IPS DF 19.7 (cell line): ENCODE measurements at places on chromosomes 11 and 22.

GRCh38 chr11:103794262-103794661 is 242.2 kb upstream of the DDI1 start:
- DNase-seq, result no peak

DNA sequence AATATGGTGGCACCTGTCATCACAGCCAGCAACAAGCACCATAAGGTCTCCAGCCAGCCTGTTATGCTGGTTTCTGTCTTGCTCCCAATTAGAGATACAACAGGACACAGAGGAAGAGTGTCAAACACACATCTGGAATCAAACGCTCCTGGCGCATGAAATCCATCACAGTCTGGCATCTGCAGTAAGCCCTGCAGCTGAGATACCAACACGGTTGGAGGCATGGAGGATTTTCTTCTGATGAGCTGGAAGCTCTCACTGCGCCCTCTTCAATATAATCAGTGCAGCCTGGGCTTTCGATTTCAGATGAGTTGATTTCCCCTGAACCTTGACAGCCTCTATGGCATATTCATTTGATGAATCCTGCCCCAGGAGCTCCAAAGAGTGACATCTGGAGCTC is 27.8 kb upstream of the CARS1 start:
- no peak for DNase-seq

DNA sequence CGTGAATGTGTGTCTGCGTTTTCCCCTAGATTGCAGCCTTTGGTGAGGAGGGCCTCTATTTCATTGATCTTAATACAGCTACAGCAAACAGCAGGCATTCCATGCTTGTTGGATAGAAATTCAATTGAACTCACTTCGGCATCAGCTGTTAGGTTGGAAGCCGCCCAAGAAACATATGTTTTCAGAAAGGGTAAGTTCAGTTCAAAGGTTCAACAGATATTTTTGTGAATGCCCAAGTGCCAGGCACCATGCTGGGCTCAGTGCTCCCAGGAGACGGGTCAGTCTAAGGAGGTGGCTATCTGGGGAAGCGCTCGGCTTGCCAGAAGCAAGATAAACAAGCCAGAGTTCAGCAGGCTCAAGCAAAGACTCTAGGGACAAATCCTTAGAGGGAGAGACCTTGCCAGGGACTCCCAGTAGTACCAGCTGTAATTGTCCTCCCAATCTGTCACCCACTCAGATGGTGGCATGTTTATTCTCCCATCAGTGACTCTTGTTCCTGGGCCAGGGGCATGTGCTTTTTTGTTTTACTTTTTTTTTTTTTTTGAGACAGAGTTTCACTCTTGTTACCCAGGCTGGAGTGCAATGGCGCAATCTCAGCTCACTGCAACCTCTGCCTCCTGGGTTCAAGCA is 64.5 kb upstream of the LARGE1 start:
- DNase-seq, result no peak

- no peak for DNase-seq
Measured at GRCh38 chr22:37777122-37777687, 30.5 kb upstream of the GCAT start.

GRCh38 chr11:65468874-65469333 is 29.9 kb upstream of the MALAT1 start:
- DNase-seq, result no peak

DNA sequence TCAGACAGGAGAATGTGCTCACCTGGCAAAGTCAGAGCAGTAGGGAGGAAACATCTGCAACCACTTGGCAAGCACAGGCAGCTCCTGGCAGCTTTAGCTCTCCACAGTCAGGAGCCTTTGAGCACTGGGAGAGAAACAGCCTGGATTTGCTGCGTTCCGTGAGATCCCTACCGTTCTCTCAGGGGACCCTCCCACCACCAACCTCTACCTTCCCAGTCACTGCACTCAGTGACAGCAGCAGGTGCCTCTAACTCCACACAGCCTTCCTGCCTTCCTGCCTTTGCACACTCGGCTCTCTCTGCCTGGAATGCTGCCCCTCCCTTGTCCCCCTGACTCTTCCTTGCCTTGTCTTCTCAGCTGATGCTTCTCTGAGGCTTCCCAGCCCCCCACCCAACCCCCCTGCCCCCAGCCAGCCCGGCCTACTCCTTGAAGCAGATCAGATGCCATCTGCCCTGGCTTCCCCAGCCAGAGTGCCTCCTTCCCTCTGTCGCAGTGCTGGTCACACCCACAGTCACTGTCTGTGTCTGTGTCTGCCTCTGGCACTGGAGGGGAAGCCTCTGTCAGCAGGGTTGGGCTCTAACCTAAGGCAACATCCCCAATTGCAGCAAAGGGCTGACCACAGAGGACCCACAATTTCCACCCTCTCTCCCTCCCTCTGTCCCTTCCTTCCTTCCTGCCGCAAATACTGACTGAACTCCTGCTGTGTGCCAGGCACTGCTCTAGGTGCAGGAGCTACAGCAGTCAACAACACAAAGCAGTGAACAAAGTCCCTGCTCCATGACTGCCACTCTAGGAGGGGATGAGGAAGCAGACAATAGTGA is 14.9 kb upstream of the TSKU start:
- DNase-seq, result no peak

DNA sequence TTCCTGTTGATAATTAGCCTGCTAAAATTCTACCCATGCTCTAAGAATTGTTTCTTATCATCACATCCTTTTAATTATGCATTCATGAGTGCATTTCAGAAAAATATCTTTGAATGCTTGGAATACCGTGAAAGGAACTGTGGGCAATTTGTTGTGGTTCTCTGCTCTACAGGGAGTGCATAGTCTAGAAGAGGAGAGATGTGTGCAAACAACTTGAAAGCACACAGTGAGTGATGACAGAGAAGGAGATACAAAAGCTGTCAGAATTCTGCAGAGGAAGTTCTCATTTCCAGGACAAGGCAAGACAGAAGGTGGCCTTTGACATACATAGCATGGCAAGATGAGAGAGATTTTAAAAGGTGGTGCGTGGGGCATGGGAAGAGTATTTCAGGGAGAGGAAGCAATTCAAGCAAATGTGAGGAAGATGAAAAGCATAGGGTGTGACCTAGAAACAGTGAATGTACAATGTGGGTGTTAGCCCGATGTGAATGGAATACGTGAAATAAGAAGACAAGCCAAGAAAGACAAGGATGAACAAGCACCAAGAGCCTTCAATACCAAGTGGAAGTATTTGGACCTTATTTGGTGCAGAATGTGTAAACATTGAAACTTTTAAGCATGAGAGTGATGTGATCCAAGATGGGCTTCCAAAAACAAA is 5.0 kb downstream of the MMP8 start:
- no peak for DNase-seq

DNA sequence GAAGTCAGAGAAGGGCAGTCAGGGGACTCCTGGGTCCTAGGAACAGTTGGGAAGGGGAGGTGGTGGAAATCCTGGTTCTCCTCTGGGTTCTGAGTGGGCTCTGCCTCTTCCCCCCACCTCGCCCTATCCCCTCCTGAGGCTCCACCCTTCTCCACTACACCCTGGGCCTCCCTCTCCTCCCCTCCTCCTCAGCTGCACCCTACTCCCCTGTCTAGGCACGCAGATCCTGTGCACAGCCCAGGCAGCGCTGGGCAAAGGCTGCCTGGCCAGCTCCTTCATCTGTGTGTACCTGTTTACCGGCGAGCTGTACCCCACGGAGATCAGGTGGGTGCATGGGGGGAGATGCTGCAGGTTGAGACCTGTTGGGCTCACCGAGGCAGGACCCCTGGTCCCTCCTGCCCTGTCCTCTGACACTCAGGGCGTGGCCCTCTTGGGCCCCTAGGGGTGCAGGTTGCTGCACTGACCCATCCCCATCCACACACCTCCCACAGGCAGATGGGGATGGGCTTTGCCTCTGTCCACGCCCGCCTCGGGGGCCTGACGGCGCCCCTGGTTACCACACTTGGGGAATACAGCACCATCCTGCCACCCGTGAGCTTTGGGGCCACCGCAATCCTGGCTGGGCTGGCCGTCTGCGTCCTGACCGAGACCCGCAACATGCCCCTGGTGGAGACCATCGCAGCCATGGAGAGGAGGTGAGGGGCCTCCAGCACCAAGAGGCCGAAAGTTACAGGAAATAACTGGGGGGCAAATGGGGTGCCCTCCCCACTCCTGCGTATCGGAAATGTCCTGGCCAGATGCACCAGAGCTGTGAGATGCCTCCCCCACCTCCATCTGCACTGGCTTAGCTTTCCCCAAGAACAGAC is 25.3 kb upstream of the POLA2 start:
- DNase-seq, result no peak

GRCh38 chr11:76236092-76236999 is 30.0 kb upstream of the WNT11 start:
- DNase-seq, result no peak
